ENCODE measurements at places on chromosomes 12 and 14.
A peak's percentile ranks its signal among the peaks of the same experiment; 100 is the strongest.

DNA sequence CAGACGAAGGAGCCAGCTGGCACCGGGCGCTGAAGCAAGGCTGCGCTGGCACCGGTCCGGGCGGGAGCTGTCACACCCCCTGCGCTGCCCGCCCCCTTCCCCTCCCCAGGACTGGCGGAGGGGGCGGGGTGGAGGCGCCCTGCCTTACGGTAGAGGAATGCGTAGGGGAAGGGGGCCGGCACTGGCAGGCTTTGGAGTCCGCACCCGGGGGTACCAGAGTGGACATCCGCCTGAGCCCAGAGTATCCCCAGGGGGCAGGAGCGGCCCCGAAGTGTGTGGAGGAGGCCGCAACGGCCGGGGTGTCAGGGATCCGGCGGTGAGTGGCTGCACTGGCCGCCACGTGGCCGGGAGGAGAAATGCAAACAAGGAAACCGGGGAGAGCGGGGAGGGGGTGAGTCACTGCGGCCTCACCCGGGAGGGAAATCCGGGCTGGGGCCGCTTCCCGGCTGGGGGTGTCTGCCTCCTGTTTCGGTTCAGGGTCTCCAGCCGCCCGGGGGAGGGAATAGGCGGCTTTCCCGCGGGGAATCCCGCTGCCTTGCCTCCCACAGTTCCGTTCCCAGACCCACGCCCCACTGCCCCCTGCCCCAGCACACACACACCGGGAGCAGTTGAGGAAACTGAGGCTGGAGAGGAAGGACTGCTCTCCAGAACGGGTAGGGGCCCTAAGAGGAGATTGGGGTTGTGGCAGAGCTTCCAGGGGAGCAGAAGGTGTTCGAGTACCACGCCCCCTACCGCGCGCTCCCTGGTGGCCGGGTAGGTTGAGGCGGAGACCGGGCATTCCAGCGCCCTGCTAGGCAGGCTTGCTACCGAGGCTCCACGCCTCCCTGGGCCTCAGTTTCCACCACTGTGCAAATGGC lies at the start of gene RAPGEF3:
Gene RAPGEF3 (minus strand): TSS at position 47 of the 857 bp plus-strand sequence. CDS start 324 bp downstream, outside the sequence.
- DNase-seq, result peak; percentile 88

GRCh38 chr12:85796001-85796400 lies 40.2 kb downstream of the RASSF9 start:
- no peak for DNase-seq

DNA sequence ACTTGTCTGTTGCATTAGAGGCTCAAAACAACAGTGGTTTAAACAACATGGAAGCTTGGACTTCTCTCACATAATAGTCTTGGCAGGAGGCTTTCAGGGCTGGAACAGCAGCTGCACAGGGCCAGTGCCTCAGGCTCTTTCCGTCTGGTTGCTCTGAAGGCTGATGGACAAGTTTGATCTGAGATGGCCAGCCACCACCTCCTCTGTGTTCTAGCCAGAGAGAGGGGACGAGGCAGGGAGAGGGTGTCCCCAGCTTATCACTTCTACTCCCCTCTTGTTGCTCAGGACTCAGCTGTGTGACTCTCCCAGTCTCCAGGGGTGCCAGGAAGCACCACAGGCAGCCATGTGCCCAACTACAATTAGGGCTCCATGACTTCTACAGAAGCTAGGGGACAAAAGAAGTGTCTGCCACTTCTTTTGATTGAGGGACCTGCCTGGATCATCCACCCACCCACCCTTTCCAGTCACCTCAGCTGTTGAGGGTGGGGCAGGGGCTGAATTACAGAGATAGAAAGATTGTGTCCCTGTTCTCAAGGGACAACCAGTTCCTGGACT lies 46.6 kb downstream of the SMIM41 start:
- peak; percentile 57 for DNase-seq

DNA sequence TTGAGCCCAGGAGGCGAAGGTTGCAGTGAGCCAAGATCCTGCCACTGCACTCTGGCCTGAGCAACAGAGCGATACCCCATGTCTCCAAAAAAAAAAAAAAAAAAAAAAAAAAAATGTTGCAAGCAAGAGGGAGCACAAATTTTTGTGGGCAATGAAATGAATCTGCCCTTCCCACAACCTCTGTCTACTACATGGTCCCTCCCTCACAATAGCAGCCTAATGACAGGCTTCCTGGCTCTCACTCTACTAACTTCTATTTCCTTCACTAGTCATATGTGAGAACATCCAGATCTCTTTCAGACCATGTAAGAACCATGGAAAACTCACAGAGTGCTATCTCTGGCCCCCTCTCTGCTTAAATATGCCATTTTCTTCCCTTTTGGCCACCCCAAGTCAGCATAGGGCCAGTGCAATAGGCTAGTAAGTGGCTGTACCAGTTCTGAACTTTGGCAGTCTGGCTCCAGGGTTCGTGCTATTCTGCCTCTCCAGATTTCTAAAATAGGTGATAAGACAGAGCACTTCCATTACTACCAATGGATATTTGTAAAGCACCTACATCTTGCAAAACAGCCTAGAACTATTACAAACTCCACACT lies 7.1 kb downstream of the OSBPL8 start:
- DNase-seq, result no peak

GRCh38 chr14:88043529-88044443 lies 38.9 kb downstream of the GPR65 start:
- DNase-seq, result no peak

GRCh38 chr12:110906083-110906482 lies 14.3 kb downstream of the MYL2 start:
- no peak for DNase-seq

DNA sequence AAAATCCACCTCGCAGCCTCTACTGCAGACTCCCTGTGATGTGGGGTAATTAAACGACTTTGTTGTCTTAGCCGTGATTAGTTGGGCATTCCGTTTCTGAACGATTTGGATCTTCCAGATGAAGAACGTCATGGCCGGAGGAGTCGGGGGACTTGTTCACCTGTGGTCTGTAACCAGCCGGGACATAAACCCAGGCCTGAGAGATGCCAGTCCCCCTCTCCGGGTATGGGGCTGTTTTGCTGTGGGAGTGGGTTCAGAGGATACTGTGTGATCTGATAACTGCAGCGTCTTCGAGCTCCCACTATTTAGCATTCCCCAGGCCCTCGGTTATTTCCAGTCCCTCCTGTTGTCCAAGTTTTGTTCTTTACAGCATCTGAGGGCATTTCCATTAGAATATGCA lies 96.1 kb downstream of the PIWIL1 start:
- DNase-seq, result no peak

DNA sequence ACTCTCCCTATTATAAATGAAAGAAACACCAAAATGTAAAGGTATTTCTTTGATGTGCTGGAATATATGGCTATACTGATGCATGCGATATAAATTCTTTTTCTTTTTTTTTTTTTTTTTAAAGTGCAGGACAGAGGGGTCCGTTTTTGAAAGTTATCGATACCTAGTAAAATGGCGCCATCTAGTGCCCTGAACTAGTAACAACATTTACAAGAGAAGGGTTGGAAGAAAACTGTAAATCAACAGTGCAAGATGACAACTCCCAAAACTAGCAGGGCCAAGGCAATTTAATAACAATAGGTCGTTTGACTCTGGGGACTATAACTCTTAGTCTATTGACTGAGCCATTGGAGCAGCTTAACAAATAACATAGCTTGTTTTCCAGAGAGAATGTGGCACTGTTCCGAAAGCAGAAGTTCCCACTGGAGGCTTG lies 137.7 kb downstream of the SPTSSA start:
- no peak for DNase-seq

DNA sequence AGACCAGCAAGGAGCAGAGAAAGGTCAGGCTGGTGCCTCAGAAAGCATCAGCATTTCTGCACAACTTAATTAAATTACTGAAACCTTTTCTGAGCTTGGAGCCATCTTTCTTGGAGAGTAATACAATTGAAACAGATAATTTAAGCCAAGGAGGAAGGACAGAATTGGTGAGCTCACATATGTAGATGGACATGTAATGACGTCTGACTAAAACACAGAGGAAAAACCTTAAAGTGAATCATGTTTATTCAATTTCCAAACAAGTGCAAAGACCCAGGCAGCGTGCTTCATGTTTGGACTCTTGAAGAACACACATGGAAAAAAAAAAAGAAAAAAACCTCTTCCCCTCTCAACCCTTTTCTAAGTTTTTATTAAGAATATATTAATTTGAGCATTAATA lies 19.0 kb downstream of the SUSD6 start:
- no peak for DNase-seq

- no peak for DNase-seq
These were observed 65.6 kb upstream of the PTGR2 start for GRCh38 chr14:73785834-73786635.

DNA sequence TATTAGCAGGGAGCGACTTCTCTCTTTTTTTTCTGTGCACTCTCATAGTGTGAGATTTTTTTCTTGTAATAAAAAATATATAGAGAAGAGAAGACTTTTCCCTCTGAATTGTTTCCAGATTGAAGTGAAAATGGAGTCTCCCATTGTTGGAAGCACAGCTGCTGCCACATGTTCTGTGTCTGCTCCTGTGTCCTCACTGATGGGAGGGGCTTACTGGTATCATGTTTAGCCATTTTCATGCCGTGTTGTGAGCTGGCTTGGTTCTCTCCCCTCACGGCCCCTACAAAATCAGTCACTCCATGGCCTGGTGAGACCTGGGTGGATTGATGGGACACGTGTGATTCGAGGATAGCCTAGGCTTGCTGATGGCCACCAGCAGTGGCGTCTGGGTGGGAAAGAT lies 379.7 kb upstream of the DDHD1 start:
- no peak for DNase-seq

GRCh38 chr12:51386351-51386750 lies 4.9 kb downstream of the GALNT6 start:
- DNase-seq, result no peak

GRCh38 chr12:105947906-105948305 lies 190.8 kb downstream of the NUAK1 start:
- DNase-seq, result no peak

DNA sequence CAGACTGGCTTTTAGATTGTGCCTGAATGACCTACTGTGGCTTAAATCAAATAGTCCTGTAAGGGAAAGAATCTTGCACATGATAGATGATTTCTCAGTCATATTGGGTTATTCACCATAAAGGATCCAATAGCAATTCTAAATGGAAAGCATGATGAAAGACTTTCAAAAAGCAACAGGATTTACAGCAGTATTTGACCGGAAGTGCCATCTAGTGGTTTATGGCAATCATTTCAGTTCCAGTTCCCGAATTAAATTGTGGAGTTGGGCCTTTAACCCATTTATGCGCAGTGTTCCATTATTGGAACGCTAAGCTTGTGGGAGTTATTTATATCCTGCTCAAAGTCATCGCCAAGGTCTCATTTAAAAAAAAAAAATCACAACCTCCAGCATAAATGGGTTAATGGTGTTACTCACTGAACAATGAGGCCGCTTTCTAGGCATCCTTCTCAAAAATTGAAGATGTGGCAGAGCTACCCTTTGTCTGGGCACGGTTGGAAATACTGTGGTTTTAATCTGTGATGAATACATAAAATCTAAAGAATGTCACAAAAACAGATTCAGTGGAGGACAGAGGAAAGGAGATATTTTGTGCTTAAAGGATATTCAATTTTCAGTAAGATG lies 60.8 kb upstream of the REP15 start:
- no peak for DNase-seq

- DNase-seq, result peak; percentile 46
These were observed 164.0 kb downstream of the FOXN3 start for GRCh38 chr14:89252887-89253532.

GRCh38 chr12:106098691-106099200 lies 40.0 kb downstream of the NUAK1 start:
- no peak for DNase-seq

DNA sequence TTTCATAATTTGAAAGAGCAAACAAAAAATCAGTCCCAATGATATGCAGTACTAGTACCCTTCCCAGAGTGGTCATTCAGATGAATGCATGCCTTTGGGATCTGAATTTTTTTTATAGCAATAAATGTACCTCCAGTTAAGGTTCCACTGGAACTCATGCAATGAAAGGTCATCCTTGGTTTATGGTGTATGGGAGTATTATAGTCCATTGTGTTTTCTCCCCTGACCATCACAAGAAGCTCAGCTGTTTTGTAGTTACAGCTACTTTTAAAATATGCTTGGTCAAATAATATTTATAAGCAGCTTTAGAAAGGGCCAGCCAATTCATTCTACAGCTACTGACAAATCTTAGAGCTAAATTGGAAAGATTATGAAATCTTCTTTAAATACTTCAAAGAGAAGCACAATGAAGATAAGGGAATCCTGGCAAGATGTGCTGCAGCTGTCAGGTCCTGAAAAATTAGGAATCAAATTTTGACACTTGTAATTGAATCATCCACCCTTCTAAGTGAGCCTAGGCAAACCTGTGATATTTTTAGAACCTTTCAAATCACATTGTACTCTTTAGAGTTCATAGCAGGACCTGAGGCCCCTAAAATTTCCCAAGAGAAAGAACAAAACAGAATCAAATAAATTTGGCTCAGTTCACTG lies 46.5 kb downstream of the IFT81 start:
- DNase-seq, result no peak

- DNase-seq, result no peak
These were observed 8.6 kb downstream of the NACA start for GRCh38 chr12:56716458-56716857.

- DNase-seq, result no peak
These were observed 23.7 kb downstream of the SLC6A15 start for GRCh38 chr12:84888861-84889260.

- DNase-seq, result no peak
These were observed 939 bp downstream of the TGFB3 start for GRCh38 chr14:75980856-75981255.

- DNase-seq, result no peak
These were observed 47.8 kb downstream of the VRK1 start for GRCh38 chr14:96844857-96845570.

DNA sequence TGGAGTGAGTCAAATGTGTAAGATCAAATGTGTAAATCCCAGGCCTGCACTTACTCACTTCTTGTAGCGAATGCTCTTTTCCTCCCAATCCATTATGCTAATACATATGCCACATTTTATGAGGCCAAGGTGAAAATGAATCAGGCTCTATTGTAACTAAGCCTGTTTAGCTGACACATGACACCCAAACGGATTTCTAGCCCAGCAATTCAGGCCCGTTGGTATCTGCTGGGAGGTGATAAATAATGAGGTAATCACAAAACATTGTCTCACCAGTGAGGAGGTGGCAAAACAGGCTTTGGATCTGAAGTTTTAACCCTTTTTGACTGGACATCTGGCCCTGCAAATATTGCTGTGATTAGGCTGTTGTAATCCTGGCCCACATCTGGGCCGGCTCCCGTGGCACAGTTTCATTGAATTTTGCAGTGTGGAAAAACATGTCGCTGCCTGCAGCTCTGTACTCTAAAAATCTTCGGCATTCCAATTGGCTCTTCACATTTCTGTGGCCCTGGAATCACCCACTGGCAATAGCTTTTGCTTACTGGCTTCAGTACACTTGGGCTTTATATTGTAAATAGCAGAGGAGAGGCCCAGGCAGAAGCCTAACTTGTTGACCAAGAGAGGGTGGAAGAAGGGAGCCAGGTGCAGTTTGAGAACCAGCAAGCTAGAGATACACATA lies 106.1 kb downstream of the PAX9 start:
- DNase-seq, result no peak

GRCh38 chr12:110778833-110779577 lies 36.3 kb upstream of the PPP1CC start:
- DNase-seq, result no peak

- no peak for DNase-seq
These were observed 697.1 kb upstream of the SEL1L start for GRCh38 chr14:82230748-82231147.

All from left forelimb (tissue), 1 donor.